Bronchial epithelial cell (primary cell): ENCODE measurements at places on chromosomes 7 and 10. TPM values are rescaled to one million over a fixed set of nuclear protein-coding genes. Genes with fewer than 3 reads are reported as not detected.

Gene AKR1D1
- total RNA-seq = under 0.01 TPM in 1 of 2 replicates, not detected in the other

Gene ZPBP
- total RNA-seq = not detected in 2 replicates

Gene SPOCK2
- 0.13 and 0.26 TPM in 2 replicates for total RNA-seq

Gene MOGAT3
- not detected in 2 replicates for total RNA-seq

Gene DNAH11
- total RNA-seq = 2.6 and 4.1 TPM in 2 replicates

Gene C7orf57
- total RNA-seq = 0.53 and 2.4 TPM in 2 replicates

DNA sequence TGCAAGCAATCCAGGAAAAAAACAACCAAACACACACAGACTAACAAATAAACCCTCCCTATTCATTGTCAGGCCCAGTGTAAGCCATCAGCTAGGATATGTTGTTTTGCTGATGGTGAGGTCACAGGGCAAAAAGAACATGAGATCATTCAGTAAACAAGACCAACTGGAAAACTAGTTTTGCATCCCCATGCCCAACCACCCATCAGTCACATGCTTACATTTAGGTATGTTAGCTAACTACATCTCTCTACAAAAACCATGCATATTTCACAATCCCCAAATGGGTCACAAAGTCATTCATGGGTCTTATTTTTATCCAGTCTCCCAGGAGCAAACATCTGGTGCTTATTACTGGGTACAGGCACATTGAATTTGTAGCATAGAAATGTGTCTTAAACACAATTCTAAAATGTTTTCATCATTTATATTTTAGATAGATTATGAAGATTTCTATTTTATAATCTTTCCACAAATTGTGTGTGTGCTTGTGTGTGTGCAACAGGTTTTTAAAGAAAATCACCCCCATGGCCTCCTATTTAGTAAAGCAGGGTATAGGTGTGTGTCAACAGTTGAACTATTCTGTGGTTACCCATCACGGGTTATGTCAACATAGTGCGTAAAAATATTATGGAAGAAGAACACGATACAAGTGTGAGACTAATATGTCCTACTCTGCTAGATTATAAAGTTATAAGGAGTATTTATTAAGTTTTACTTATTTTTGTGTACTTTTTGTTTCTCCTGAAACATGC is 103.8 kb upstream of the AKR1E2 start:
- DNase-seq = peak; percentile 92

- no peak for DNase-seq
These were observed 746.5 kb downstream of the AUTS2 start for GRCh38 chr7:70344726-70345125.

DNA sequence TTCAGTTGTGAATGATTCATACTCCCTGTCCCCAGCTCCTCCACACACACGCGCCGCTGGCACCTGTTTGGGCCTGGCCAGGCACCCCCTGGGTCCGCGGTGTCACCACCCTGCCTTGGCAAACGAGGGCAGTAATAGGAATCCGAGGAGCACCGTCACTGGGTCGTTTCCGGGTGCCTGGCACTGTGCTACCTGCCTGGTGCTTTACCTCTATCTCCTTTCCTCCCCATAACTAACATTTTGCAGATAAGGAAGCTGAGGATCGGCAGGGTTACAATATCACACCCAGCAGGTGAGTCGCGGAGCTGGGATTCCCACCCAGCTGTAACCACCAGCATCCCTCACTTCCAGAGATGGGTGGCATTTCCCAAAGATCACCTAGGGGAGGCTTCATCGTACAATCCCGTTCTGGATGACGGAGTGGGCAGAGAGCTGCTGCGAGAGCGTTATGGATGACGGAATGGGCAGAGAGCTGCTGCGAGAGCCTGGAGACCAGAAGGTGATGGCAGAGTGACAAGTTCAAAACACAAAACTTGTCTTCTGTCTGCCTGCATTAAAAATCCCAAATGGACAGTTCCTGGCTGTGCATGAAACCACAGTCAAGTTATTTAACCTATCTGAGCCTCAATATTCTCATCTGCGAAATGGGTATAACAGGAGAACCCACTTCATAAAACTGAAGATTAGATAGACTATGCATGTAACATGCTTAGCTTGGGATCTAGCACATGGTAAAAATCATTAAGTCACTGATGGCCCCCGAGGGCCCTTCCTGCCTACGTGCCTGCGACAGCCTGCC is 1.1 kb upstream of the HSPA12A start:
- no peak for DNase-seq

DNA sequence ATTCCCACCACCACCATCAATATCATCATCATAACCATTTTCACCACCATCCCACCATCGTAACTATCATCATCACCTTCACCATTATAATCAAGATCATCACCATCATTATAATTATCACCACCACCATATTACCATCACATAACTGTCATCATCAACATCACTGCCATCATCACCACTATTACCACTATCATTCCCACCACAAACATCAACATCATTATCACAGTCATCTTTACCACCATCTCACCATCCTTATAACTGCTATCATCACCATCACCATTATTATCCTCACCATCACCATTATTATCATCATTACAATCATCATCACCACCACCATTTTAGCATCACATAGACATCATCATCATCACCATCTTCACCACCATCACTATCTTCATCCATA is 167.1 kb upstream of the ZMIZ1 start:
- DNase-seq = no peak

DNA sequence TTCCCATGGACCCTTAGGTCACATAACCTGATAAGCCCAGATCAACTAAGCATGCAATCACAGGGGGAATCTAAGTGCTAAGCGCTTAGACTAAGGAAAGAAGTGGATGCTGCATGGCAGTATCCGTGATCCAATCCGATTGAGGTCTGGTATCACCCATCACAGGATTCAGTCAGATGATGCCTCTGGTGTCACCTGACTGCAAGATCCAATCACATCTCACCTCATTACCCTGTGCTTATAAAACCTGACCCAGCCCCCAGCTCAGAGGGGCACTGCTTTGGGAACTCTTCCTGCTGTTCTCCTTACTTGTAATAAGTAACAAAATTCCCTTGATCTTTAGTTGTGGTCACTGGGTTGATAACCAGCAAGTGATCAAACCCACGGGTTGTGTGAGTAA is 84.7 kb upstream of the TMEM168 start:
- DNase-seq = no peak

DNA sequence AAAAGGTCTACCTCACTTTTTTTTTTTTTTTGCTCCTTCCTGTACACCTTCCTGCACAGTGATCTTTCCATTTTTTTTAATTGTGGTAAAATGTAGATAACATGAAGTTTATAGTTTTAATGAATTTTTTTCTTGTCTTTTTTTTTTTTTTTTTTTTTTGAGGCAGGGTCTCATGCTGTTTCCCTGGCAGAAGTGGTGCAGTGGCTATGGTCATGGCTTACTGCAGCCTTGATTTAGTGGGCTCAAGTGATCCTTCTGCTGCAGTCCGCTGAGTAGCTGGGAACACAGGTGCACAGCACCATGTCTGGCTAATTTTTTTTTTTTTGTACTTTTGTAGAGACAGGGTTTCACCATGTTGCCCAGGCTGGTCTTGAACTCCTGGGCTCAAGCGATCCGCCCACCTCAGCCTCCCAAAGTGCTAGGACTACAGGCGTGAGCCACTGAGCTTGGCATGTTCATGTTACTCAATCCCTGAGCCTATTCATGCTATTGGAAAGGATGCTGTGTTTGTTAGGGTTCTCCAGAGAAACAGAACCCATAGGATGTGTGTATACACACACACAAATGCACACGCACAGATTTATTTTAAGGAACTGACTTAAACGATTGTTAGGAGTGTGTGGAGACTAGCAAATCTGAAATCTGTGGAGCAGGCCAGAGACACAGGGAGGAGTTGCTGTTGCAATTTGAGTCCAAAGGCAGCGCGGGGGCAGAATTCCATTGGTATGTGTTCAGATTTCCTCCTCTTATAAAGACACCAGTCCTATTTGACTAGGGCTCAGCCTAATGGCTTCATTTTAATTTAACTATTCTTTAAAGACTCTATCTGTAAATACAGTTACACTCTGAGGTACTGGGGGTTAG is 29.1 kb downstream of the GALNT11 start:
- peak; percentile 38 for DNase-seq

GRCh38 chr7:12764458-12764891 is 77.0 kb downstream of the ARL4A start:
- DNase-seq = no peak

DNA sequence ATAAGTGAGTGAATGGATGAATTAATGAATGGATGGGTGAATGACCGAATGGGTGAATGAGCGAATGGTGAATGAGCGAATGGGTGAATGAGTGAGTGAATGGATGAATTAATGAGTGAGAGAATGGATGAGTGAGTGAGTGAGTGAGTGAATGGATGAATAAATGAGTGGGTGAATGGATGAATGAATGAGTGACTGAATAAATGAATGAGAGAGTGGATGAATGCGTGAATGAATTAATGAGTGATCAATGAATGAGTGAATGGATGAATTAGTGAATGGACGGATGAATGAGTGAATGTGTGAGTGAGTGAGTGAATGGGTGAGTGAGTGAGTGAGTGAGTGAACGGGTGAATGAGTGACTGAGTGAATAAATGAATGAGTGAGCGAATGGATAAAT is 49.5 kb upstream of the HMX3 start:
- no peak for DNase-seq

DNA sequence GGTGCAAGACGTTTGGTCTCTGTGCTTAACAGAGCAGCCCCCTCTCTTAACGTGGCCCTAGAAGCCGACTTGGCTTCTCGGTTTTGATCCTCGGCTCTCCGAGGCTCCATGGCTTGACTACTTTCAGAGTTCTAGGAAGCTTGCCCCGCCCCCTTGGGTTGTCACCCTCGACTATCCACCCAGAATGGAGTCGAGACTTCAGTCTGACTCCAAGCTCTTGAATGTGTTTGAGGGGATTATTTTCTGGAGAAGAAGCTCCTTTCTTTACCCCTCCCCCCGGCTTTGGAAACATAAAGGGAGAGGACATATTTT is 448 bp downstream of the SEC24C start:
- DNase-seq = peak; percentile 50

DNA sequence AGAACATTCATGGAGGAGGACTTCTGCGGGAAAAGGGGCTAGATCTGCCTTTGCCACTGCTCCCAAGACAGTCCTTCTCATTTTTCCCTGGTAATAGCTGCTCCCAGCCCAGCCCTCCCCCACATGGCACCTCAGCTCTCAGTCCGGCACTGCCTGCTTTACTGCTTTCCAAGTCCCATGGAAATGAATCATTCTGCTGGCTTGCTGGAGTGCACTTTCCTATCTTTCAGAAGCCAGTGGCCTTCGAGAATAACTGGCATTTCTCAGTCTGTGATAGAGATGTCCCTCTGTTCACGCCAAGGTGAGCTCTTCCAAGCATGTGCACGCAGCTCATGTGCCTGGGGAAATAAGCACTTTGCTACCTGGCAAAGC is 61.4 kb downstream of the SYPL1 start:
- peak; percentile 80 for DNase-seq

GRCh38 chr10:76017733-76018433 is 586.5 kb downstream of the LRMDA start:
- DNase-seq = no peak

DNA sequence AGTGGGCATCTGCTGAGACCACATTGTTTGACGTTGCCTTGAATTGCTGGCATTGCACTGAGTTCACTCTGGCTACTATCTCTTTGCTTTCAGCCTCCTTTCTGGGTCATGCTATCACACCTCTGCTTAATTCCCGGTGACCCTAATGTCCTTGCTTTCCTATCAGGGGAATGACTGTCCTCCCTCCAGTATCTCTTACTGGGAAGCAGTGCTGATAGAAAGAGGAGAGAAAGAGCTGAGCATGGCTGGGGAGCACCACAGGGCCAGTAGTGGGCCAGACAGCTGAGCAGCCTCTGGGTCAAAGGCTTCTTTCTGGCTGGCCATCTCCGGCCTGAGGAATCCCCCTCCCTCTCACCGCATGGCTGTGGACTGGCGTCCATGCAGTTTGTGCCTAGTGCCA is 428.7 kb downstream of the INHBA start:
- DNase-seq = no peak

- DNase-seq = no peak
These were observed 184.7 kb downstream of the EBF3 start for GRCh38 chr10:129779126-129780111.

DNA sequence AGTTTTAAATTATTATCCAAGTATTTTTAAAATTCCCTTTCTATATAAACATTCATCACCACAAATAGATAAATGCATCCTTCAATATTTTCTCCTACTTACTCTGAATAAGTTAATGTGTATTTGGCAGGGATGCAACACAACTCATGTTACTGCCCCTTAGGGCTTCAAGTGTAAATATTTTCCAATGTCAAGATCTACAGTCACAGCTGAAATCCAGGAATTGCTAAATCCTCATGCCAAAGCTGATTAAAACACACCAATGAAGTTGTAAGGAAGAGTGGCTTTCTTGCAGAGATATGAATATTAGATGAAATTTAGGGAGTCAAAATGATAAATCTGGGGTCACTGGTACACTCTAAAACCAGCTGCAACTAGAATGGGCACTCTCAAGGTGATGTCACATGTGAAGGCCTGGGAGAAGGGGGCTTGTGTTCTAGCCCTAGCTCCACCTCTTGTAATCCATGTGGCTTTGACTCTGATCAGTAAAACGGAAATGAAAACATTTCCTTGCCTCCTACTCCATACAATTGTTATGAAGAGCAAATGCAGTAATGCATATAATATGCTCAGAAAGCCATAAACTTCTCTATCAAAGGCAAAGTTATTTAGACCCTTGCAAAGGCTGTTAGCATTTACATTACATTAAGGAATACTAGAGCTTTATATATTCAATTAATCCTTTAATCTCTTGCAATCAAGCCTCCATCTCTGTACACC is 228.1 kb upstream of the NFE2L3 start:
- DNase-seq = no peak

- peak; percentile 99 for DNase-seq
These were observed 32.7 kb downstream of the VWA2 start for GRCh38 chr10:114271779-114272167.

DNA sequence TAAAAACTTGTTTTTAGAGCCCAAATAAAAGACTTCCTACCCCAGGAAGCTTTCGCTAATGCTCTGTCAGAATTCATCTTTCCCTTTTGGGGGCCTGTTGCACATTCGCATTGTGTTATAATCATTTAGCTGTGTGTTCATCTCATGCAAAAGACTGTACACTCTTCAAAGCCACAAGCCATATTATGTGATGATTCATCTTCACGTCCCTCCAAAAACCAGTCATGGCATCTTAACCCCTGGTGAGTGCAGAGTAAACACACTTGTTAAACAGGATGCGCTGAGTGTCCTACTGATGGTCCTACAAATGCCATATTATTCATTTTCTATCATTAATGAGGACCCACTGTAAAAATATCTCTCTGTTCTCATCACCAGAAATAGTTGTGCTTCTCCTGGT is 235.4 kb downstream of the KIAA1217 start:
- DNase-seq = peak; percentile 70

DNA sequence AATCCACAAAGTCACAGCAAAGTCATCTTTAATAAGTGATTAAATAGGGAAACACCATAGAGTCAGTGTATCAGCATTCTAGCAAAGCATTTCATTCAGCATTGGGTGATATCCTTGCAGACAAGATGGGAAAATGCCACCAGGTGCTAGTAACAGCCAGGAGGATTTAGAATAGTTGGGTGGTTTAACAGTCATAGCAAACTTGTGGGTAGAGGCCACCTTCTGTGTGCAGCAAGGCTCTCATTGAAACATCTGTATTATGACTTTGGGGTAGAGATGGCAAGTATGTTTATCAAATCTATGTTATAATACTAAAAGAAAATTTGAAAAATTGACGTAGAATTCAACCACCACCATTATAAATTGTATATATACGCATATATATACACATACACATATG is 26.4 kb upstream of the ADO start:
- no peak for DNase-seq

- no peak for DNase-seq
These were observed 55.5 kb downstream of the CCDC186 start for GRCh38 chr10:114118514-114118913.
